Subcutaneous preadipocyte (primary cell): ENCODE measurements at places on chromosomes 6 and 20. TPM values are rescaled to one million over a fixed set of nuclear protein-coding genes. Genes with fewer than 3 reads are reported as not detected.

The PEDS1 gene
- total RNA-seq, result 23.1 and 26.1 TPM in 2 replicates

The POPDC3 gene
- total RNA-seq, result 23.7 and 24.6 TPM in 2 replicates

The FAXC gene
- 0.20 and 0.37 TPM in 2 replicates for total RNA-seq

The LPA gene
- not detected in 2 replicates for total RNA-seq

The LCA5 gene
- total RNA-seq, result 2.9 TPM in 2 replicates

The ZNF165 gene
- 0.37 and 0.39 TPM in 2 replicates for total RNA-seq

The TMEM170B gene
- 2.6 and 2.9 TPM in 2 replicates for total RNA-seq
